ENCODE measurements at places on chromosomes 16 and 17.

DNA sequence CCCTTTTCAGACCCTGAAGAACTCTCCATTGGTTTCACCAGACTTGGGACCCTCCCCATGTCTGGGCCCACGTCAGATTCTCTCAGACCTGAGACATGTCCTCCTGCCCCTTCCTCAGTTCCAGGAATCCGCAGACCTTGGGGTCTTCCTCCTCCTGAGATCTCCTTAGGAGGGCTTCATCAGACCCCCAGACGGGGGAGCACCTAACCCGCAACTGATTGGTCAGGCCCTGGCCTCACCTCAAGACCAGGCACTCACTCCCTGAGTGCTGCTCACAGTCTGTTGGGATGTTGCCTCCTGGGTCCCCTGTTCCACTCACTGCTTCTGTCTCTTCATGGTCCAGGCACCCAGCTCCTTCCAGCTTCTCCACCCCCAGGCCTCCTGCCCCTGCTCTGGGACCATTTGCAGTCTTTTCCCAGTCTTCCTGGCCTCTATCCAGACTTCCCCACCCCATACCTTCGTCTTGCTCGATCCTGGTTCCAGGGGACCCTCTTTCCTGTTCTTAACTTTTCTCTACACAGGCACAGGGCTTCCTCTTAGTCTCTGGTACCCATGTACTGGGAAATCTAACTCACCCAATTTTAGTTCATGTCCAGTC is 1.2 kb downstream of the GID4 start:
- DNase-seq: no peak
- peaks cover 44% of the 10 kb centered on the region for H3K4me1 ChIP-seq
- H3K36me3 ChIP-seq: peaks cover 3% of the 10 kb centered on the region
- peak overlapping the region; percentile 100 for H3K4me3 ChIP-seq

DNA sequence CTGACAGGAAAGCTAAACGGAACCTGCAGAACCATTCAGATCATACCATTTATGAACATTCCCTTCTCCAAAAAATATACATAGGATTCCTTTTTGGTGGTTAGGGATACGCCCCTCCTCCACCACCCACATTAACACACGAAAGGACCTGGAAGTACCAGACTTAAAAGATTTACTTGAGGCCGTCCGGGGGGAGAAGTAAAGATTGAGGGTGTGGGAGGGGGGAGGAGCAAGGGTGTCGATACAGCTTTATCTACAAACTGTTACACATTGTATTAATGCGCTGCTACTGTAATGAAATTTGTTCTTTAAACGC is 537 bp downstream of the PALB2 start:
- no peak for DNase-seq
- H3K4me3 ChIP-seq: peak overlapping the region; percentile 96
- H3K27ac ChIP-seq: peak overlapping the region; percentile 96
- peaks cover 9% of the 10 kb centered on the region for H3K36me3 ChIP-seq
- peaks cover 30% of the 10 kb centered on the region for H3K4me1 ChIP-seq

DNA sequence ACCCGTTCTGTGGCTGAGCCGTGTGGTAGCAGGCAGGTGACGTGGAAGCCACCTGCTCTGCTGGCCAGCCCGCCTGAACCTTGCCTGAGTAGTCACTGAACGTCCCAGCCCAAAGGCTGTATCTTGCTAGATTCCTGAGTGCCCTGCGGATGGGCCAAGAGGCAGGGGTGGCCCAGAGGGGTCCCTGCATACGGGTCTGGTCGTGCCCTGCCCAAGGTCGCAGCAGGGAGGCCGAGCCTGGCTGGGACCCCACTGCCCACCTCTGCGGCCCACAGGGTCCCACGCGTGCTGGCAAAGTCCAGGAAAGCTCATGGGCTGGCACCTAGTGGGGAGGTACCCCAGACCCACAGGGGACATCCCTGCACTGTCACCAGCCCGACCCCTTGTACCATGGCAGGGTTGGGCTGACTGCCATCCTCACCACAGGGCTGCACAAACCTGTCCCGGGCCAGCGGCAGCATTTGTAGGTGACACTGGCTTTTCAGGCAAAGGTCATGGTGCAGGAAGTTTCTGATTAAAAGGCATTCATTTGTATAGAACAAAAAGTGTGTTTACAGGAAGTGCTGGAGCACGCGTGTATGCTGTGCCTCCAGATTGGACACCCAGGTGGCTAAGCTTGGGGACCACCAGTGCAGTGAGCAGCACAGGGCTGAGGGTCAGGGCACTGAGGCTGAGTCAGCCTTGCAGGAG is 45.1 kb upstream of the ZC3H18 start:
- DNase-seq: no peak
- peak overlapping the region; percentile 27 for H3K27ac ChIP-seq
- H3K36me3 ChIP-seq: peaks cover 5% of the 10 kb centered on the region
- H3K27me3 ChIP-seq: no peaks in the 10 kb centered on the region
- peaks cover 2% of the 10 kb centered on the region for H3K4me1 ChIP-seq

DNA sequence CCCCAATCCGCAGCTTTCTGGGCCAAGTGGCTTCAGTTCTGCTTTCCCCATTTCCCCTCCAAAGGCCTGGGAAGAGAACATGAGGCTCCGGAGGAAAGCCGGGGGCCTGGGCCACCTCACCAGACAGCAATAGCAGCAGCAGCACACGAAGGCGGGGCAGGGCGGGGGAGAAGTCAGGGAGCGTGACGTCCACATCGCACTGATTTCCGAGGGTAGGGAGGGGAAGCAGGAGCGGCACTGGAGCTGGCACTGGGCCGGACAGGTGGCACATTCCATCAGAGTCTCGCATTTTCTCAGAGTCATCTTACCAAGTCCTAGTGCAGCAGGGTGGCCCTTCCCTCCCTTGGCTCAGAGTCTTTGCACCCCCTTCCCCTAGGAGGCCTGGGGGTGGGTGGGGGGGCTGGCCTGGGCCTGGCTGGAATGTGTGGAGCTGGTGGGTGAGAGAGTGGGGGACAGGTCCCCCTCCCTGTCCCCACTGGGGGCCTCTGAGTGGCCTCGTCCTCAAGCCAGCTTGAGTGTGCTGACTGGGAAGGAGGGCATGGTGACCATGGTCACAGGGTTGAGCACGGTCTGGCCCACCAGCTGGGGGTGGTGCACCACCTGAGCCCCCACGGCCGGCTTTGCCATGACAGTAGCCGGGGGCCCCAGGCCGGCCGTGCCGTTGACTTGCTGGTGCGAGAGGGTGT is 14.3 kb downstream of the MNT start:
- H3K4me3 ChIP-seq: peak overlapping the region; percentile 52
- peaks cover 20% of the 10 kb centered on the region for H3K4me1 ChIP-seq
- no peaks in the 10 kb centered on the region for H3K27me3 ChIP-seq
- no peak for DNase-seq

GRCh38 chr16:1125471-1125870 is 27.4 kb upstream of the CACNA1H start:
- no peak for DNase-seq
- no peaks in the 10 kb centered on the region for H3K27me3 ChIP-seq
- H3K4me3 ChIP-seq: no peak overlapping the region
- no peak overlapping the region for H3K27ac ChIP-seq
- no peaks in the 10 kb centered on the region for H3K36me3 ChIP-seq
- H3K4me1 ChIP-seq: peaks cover 4% of the 10 kb centered on the region

GRCh38 chr17:38579934-38580333 is 25.8 kb downstream of the SRCIN1 start:
- DNase-seq: no peak
- H3K4me1 ChIP-seq: peaks cover 19% of the 10 kb centered on the region
- peaks cover 14% of the 10 kb centered on the region for H3K36me3 ChIP-seq
- peaks cover 87% of the 10 kb centered on the region for H3K27me3 ChIP-seq
- H3K4me3 ChIP-seq: no peak overlapping the region

GRCh38 chr17:43211480-43212402 is at the start of gene TMEM106A:
TMEM106A (plus strand) TSS chr17:43211875; CDS start chr17:43213042, 1,167 bp downstream.
- peak within 1 kb of the TSS; percentile 98 for H3K4me3 ChIP-seq
- H3K27ac ChIP-seq: peak within 1 kb of the TSS; percentile 97
- peaks cover 37% of the 10 kb centered on the region for H3K4me1 ChIP-seq
- DNase-seq: peak; percentile 64

DNA sequence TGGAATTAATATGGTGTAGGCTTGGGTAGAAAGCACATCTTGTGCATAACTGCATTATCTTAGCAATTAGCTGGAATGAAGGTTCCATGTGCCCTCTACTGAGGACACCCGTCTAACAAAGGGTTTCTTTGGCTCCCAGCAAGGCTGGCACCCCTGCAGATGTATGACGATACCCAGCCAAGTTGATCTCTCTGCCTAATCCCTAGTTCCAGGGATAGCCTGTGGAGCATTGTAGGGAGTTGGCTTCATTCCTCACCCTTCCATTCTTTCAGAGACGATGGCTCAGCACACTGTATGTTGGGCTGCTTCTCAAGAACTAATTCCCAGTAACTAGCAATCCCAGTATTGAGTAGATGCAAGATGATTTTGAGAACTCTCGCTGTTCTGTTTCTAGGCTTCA is 182.5 kb downstream of the SNX29 start:
- no peaks in the 10 kb centered on the region for H3K27me3 ChIP-seq
- no peak for DNase-seq
- peaks cover 26% of the 10 kb centered on the region for H3K4me1 ChIP-seq
- no peak overlapping the region for H3K27ac ChIP-seq

GRCh38 chr16:46882304-46882939 is 1.7 kb upstream of the GPT2 start:
- peaks cover 24% of the 10 kb centered on the region for H3K27me3 ChIP-seq
- H3K4me3 ChIP-seq: no peak overlapping the region
- DNase-seq: no peak
